ENCODE measurements at places on chromosomes 7 and 10.

DNA sequence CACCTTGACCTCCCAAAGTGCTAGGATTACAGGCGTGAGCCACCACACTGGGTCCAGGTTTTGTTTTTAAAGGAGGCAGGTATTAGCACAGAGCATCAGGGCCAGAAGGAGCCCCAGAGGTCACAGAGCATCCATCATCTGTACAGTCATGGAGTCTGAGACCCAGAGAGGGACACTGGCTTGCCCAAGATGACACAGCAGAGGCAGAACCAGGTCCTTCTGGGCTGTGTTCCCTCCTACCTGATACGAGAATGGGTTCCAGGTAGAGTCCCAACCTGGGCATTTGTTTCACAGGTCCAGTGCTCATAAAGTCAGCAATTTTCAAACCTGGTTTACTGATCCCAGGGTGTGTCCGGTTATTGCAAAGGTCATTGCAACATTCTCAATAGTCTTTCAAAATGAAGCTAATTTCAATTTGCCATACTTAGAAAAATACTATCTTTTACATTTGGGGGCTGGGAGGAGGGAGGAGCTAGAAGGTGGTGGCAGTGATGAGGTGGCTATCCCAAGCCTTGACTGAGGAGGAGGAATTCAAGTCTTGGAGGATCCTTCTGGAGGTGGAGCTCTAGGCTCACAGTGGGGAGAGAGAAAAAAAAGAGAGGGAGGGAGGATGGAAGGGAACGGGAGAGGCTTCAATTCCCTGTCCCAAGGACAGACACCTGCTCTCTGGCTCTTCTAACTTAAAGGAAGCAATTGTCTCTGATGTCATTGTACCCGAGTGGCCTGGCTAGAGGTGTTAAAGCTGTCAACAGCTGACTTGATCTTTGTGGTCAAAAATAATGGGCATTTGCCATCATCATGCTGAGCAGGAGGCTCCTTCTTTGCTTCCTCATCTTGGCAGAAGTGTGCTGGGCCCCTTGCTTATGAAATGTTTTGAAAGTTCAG, 8.1 kb downstream of the MXI1 start:
- DNase-seq: no peak

DNA sequence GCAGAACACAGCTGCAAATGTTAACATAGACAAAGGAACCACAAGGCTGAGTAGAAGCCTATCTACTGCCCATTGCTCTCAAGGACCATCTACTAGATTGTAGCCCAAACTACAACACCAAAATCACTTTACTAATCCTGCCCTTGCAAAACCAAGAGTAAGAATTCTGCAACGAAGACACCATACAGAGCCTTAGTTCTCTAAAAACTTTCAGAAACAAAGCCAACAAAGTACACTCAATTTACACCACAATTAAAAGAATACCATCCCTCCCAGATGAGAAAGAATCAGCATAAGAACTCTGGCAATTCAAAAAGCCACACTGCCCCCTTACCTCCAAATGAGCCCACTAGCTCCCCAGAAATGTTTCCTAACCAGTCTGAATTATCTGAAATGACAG, 294.3 kb downstream of the CTNNA3 start:
- DNase-seq: no peak

DNA sequence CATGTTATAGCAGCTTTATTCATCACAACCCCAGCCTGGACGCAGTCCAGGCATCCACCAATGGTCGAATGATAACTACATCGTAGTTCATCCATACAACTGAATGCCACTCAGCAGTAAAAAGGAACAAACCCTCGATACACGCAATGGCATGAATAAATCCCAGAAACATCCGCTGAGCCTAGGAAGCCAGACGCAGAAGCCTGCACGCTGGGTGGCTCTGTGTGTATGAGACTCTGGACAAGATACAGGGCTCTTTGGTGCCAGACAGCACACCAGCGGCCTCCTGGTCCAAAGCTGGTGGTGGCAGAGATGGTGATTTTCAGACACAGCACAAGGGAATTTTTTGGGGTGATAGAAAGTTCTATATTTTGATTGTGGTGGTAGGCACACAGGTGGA, 10.0 kb upstream of the CRYGN start:
- DNase-seq: no peak

DNA sequence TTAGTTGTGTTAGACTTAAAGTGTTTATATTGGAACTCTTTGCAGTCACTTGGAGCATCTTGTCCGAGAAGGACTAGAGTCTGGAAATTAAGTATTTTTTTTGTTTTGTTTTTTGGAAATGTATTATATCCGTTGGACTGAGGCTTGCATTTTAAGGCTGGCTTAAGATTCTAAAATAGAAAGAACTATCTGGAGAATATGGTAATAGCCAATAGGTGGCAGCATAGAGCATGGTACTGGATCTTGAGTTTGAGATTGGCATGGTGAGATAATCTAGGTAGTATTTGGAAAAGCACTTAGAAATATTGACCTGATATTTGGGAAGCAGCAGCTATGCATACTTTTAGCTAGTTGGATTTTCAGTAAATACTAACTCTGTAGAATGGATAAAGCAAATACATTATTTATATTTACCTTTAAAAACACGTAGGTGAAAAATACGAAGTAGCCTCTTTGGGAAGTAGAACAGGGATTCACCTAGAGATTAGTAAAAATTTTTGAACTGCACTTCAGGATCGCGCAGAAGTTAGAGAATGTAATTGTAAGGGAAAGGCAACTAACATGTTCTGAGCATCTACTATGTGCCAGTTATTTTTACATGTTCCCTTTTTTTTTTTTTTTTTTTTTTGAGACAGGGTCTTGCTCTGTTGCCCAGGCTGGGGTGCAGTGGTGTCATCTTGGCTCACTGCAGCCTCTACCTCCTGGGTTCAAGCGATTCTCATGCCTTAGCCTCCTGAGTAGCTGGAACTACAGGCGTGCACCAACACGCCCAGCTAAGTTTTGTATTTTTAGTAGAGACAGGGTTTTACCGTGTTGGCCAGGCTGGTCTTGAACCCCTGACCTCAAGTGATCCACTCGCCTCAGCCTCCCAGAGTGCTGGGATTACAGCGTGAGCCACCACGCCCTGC, 78.6 kb downstream of the LCOR start:
- no peak for DNase-seq

GRCh38 chr10:94103801-94104221, 110.1 kb downstream of the PLCE1 start:
- DNase-seq: no peak

DNA sequence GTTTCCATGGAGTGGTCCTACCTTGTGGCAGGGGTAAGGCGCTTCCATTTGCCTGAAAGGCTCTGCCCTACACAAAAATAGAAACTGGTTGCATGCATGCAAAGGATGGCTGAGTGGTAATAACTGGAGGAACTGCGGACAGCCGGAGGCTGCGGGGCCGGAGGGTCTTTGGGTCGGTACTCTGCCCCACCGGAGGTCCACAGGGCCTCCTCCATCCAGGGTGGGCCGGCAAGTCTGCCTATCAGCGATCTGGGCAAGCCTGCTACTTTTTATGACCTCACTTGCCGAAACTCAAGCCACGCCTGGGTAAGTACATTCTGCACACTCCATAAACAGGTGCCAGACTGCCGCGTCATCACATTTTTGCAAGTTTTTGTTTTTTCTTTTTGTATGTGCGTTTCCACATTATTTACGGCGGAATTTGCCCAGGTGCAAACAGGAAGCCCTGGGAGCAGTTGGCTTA, 30.0 kb downstream of the TACC2 start:
- DNase-seq: no peak

GRCh38 chr7:71627651-71628050, 495.7 kb downstream of the GALNT17 start:
- no peak for DNase-seq

- no peak for DNase-seq
Observed at GRCh38 chr7:102120666-102121195, 165.9 kb upstream of the SH2B2 start.

DNA sequence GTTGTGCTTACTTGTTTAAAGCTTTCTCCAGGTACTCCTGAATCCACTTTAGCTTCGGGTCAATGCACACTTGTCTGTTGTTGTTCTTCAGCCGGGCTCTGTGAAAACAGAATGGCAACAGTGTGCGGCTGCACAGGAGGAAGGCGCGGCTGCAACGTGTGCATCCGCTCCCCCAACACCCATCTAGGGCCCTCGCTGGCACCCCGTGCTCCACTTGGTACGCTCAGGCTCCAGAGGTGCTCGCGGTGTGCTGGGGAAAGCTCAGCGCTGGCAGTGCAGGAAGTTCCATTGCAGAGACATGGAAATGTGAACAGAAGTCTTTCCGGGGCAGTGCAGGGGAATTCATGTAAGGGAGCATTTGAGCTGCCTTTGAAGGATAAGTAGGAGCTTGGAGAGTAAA, 6.3 kb downstream of the CXCL12 start:
- DNase-seq: no peak

- DNase-seq: no peak
Observed at GRCh38 chr10:89303161-89303560, 1.3 kb downstream of the IFIT2 start.

GRCh38 chr7:112395893-112396292, 54.4 kb upstream of the IFRD1 start:
- DNase-seq: no peak

DNA sequence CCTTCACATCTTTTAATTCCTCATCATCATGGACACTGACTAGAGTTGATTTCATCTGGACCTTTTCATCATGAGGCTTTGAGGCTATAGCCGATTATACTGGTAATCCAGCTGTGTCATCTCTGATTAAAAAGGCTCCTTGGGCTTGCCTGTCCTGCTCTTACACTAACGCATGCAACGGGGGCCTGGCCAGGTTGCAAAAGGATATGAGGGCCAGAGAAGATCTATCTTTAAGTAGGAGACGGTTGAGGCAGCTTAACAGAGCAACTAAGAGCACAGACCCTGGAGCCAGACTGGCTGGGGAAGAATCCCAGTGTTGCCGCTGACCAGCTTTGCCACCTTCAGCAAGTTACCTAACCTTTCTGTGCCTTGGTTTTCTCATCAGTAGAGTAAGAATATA, 211.5 kb downstream of the PTEN start:
- DNase-seq: no peak

DNA sequence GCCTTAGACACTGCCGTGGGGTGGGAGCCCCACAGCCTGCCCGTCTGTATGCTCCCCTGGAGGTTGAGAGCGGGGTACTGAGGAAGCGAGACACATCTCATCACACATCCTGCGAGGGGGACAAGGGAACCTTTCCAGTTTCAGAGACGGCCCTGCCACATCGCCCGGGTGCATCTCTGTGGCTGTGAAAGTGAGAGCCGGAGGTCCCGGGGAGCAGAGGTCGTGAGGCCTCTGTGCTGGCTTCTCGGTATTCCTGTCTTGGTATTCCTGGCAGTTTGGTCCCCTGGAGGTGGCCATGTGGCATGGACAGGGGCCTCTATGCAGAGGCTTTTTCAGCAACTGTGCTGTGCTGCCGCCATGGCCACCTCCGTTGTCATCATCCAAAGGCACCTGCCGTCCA, 30.8 kb upstream of the UNCX start:
- DNase-seq: no peak

GRCh38 chr10:106711313-106711906, 453.1 kb downstream of the SORCS1 start:
- no peak for DNase-seq

DNA sequence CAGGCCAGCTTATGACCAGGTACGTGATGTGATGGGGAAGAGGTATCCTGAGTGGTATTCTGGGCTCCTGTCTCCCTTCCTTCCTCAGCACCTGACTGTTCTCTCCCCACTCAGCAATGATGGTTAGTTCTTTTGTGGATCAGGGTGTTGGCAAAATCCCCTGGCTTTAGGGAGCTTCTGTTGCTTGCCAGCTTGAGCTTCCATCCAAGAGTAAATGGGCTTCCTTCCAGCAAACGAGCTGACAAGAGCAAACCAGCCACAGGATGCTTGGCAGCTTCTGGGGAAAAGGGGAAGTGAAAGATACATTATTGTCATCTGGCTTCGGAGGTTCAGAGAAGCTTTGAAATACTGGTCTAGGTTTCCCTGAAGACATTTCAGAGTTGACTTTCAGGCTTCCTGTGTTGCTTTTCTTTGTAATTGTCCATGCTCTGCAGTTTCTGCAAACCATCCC, 5.2 kb downstream of the DUSP5 start:
- peak; percentile 62 for DNase-seq

DNA sequence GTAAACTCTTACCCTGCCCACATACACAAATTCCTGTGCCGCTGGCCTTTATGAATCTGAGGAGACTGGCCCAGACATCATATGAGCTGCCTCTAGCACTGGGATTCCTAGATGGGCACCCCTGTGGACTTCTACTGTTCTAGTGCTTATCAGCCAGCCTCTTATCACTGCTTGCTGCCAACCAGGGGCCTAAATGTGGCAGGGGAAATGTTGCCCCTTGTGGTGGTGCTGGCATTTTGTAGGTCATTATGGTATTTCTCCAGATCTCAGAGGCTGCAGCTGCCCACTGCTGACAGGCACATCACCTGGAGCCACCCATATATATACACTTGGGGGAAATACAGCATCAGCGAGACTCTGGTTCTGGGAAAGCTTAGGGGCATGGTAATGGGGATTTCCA, 5.4 kb downstream of the SFR1 start:
- no peak for DNase-seq

DNA sequence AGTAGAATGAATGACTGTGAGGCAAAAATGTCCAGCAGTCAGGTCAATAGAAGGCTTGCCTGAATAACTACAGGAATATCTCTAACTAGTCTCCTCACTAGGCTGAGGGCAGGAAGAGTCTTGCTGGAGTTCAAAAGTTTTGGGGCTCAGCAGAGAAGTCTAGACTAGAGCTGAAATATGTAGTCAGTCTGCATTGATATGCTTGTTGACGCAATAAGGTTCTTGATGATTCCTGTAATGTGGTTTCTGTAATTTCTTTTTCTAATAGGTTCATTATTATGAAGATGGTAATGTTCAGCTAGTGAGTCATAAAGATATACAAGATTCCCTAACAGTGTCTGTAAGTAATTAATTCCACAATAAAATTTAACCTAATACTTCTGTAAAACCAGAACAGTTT, 41.5 kb upstream of the ST7 start:
- DNase-seq: no peak

DNA sequence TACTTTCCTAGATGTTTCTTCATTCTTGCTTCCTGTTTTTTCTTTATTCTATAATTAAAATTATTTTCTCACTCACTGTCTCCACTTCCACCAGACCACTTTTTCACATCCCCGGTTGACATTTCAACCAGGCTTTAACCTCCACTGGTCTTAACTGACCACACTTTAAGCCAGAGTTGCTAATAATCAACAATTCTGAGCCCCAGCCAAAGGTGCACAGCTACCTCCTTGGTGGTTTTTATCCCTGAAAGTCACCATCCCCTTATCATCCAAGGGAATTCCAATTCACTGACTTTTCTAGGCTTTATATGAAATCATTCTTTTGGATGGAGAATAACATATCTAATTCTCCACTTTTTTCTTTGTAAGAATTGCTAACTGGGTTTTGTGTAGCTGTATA, 138.9 kb downstream of the FRMD4A start:
- DNase-seq: no peak

DNA sequence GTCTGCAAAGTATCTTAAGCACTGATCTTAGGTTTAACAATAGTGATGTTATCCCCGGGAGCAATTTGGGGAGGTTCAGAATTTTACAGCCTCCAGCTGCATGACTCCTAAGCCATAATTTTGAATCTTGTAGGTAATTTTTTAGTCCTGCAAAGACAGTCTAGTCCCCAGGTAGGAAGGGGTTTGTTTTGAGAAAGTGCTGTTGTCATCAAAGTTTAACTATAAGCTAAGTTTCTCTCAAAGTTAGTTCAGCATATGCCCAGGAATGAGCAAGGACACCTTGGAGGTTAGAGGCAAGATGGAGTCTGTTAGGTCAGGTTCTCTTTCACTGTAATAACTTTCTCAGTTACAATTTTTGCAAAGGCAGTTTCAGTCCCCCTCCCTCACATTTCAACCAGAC, 79.0 kb upstream of the LRGUK start:
- DNase-seq: no peak
